RWPE2 (cell line): ENCODE measurements at places on chromosomes 1 and 21.

- DNase-seq, result no peak
These were observed 16.8 kb downstream of the SLC19A2 start for GRCh38 chr1:169468982-169469381.

DNA sequence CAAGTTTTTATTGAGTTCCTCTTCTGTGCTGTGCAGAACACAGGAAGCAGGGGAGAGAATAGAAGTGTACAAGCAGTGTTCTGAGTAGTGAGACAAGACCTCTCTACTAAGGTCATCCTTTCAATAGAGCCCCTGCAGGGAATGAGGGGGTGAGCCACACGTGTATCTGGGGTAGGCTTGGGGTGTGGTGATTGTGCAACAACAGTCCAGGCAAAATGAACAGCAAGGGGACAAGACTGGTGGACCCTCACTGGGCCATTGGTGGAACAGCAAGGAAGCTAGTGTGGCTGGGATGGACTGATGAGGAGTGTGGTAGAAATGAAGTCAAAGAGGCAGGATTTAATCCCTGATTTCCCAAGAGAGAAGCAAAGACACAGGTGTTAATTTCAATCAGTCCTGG, 8.2 kb upstream of the BMP8A start:
- DNase-seq, result no peak

GRCh38 chr1:53949023-53949990, 3.2 kb downstream of the LRRC42 start:
- no peak for DNase-seq

DNA sequence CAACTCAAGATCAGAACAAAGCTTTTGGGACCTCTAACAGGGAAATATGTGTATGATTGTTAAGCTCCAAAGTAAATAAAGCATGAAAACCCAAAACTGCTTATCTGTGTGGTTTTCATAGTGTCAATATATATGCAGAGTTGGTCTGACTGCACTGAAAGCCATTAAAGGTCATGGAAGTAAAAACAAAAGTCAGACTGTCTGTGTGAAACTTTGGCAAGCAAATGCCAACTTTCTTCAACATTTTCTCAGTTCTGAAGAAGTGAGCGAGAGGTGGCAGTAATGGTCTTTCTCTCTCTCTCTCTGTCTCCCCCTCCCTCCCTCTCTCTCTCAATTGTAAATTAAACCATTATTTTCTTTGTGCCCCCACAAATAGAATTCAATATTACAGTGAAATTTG, 100.1 kb upstream of the S1PR1 start:
- no peak for DNase-seq

DNA sequence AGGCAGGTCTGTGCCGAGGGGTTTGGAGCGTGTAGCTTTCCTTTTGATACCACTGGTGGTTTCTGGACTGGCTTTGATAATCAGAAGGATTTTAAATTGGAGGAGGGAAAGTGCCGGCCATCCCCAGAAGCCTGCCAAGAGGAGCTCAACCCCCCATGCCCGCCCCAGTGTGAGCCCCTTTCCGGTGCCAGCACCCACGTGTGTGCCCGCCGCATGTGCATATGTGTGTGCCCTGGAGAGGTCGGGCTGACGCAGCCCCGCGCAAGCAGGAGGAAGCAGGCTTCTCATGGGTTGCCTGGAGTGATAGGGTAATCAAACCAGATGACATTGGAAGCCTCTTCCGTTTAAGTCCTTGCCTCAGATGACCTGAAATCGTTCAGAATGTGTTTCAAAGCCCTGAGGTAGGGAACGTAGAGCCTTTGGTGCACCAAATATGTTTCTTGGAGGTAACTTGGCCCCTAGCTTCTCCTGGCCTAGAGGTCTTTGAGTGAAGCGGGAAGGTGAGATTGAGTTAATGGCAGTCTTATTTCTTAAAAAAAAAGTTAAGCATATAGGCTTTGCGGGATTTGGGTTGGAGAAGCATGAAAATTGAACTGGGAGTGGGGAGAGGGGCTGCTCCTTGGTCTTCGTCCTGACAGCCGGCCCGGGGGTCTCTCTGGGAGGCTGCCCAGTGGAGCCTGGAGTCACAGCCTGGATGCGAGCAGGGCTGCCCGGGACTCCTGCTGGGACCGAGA, 34.1 kb upstream of the ARHGEF16 start:
- no peak for DNase-seq

DNA sequence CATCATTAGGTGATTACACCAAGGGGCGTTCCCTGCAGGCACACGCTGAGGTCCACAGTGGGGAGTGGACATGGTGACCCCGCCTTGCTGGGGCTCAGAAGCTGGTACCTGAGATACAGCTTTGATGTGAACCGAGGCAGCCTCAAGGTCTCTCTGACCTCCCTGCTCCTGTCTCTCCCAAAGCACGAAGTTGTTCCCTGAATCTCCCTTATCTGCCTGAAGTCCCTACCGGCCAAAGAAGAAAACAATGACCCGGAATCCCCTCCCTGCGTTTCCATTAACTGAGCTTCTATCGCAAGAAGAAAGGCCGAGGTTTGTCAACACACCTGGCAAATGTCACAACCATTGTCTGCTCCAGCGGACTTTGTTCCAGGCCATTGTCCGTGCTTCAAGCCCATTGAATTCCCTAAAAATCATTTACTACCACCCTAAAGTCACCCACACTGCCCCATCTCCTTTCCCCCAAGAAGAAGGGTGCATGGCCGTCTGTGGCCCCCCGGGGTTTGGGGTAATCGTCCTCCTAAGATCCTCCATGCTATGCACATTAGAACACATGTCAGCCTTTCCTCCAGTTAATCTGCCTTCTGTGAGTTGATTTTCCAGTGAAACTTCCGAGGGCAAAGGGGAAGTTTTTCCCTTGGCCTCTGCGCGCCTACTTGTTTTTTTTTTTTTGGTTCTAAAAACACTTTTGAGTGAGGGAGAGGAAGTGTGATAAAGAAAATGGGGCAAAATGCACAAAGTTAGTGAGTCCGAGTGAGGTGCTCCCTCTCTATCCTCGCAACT, 48.1 kb upstream of the COL18A1 start:
- no peak for DNase-seq

DNA sequence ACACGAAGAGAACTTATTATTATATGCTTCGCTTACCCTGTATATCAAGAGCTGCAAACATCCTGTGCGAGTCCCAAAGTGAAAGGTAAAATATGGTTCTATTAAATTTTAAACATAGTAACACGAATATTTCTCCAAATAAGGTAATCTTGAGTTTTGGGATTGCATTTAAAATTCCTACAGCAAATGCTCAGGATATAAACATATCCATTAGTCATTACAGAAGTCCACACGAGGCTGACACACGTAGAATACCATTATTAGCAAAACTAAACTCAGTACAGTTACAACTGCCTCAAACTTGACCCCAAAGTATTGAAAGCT, 282 bp upstream of the LYPLAL1 start:
- DNase-seq, result no peak

- no peak for DNase-seq
These were observed 49.4 kb downstream of the TENT5C start for GRCh38 chr1:117655220-117655577.

DNA sequence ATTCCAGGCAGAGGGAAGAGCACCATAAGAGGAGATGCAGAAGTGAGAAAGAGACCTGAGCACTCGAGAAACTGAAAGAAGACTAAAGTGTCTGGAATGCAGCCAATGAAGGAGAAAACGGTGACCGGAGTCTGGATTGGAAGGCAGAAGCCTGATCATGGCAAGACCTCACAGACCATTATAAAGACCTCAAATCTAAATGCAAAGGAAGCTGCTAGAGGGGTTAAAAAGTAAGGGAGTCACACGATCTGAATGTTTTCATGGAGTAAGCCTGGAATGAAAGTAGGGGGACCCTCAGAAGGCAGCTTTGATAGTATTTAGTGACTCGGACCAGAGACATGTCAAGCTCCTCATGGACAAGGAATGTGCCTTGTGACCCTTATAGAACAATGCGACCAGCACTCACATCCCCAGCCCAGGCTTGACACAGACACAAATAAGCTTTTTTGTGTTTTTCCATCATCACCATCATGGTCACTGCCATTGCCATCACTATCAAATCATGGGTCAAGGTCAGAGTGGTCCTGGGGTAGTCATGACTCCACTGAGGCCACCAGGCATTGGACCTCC, 183.6 kb downstream of the SEC16B start:
- DNase-seq, result no peak

DNA sequence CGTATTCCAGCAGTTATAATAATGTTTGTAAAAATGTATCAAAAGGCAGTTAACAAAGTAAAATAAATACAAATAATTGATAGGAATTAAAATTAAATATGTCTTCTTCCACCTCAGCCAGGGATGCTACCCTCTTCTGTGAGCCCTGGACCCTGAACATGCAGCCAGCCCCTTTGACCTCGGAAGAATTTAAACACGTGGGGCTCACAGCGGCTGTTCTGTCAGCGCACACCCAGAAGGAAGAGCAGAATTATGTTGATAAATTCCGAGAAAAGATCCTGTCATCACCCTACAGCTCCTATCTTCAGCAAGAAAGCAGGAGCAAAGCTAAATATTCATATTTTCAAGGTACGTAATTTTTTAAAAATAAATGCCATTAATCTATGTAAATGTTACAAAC, 26.5 kb downstream of the UTS2 start:
- no peak for DNase-seq

- DNase-seq, result no peak
These were observed 16.5 kb downstream of the KRTAP19-1 start for GRCh38 chr21:30463713-30464112.

- no peak for DNase-seq
These were observed 14.5 kb upstream of the CPT2 start for GRCh38 chr1:53182111-53182593.

GRCh38 chr1:207181847-207182246, 77.8 kb downstream of the C4BPA start:
- DNase-seq, result no peak

DNA sequence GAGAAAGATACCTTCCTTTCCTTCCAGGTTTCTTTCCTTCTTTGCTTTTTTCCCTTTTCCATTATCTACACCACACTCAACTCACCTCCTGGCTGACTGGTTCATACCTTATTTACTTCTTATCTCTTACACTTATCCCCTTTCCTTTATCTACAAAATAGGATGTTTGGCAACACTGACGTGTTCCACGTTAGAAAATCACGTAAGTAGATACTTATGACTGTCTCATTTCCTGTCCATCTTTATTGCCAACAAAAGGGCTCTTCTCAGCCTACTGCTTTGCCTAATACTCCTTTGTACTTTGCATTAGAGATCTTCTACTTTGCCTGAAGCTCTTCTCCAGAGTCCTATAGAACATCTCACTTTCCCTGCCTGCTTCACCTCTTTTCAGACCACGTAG, 25.1 kb downstream of the SYNJ1 start:
- no peak for DNase-seq

GRCh38 chr1:242185731-242186130, 186.8 kb upstream of the MAP1LC3C start:
- DNase-seq, result no peak

DNA sequence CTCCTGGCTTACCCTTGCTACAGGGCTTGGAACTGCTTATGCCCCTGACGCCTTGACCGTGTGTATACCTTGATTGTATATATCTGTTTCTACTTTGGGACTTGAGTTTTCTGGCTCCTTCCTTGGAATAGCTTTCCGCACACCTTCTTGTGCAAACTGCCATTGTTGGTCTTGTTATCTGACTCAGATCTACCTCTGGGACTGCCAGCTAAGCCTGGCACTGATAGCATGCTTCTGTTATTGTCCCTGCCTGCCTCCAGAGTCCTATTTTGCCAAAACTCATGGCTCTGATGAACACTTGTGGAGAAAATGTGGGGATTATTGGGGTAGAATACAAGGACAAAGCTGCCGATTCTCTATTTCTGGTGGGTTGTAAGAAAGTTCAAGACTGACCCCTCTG, 15.4 kb downstream of the FMOD start:
- DNase-seq, result no peak

GRCh38 chr1:34406377-34406776, 229.7 kb downstream of the C1orf94 start:
- DNase-seq, result no peak

DNA sequence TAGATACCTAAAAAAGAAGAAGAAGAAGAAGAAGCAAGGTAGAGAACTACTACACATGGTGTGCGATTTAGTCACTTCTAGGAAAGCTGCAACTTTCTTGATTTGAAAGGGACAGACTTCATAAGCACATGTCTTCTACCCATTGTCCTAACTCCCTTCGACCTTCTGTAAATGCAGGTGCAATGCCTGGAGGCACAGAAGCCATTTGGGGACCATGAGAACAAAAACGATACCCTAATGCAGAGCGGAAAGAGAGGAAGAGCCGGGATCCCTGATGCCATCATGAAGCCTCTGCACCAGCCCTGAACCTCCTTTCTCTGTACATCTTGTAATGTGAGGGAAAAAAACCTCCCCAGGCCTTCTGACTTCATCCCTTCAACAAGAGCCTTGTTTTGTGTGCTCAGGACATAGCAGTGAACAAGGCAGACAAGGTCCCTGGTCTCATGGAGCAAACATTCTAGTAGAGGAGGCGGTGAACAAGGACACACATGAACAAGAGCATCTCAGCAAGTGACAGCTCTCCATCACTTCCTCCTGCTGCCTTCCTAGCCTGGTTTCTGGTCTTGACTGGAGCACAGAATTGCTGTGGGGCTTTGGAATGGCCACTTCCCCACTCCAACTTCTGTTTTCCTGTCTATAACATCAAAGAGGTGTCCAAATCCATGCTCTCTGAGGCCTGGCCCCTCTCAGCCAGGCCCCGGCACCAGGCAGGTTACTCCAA, 5.5 kb upstream of the LAPTM5 start:
- DNase-seq, result no peak
